ENCODE measurements at places on chromosomes 12 and 14. TPM values are rescaled to one million over a fixed set of nuclear protein-coding genes. Genes with fewer than 3 reads are reported as not detected.

DNA sequence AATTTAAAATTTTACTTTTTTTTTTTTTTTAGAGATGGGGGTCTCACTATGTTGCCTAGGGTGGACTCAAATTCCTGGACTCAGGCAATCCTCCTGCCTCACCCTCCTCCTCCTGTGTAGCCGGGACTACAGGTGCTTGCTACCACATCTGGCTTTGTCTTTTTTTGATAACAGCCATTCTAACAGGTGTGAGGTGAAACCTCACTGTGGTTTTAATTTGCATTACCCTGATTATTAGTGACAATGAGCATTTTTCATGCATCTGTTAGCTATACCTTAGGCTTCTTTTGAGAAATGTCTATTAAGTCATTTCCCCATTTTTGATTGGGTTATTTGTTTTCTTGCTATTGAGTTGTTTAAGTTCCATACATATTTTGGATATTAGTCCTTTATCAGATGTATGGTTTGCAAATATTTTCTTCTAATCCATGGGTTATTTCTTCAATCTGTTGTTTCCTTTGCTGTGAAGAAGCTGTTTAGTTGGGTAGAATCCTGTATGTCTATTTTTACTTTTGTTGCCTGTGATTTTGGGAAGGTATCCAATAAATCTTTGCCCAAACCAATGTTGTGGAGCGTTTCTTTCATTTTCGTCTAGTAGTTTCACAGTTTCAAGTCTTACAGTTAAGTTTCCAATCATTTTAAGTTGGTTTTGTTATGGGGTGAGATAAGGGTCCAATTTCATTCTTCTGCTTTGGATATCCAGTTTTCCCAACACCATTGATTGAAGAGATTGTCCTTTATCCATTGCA is 86.1 kb downstream of the MYF5 start:
- H3K27ac ChIP-seq = no peak overlapping the region
- H3K4me1 ChIP-seq = no peaks in the 10 kb centered on the region
- H3K36me3 ChIP-seq = no peaks in the 10 kb centered on the region

- no peak for DNase-seq
- no peak overlapping the region for H3K4me3 ChIP-seq
- H3K36me3 ChIP-seq = no peaks in the 10 kb centered on the region
- H3K4me1 ChIP-seq = no peaks in the 10 kb centered on the region
- H3K27ac ChIP-seq = no peak overlapping the region
Observed at GRCh38 chr14:71485833-71486232, 446.4 kb upstream of the RGS6 start.

- DNase-seq = no peak
- H3K27me3 ChIP-seq = no peaks in the 10 kb centered on the region
- H3K4me3 ChIP-seq = no peak overlapping the region
- H3K36me3 ChIP-seq = no peaks in the 10 kb centered on the region
Observed at GRCh38 chr12:73421832-73422231, 1115.8 kb upstream of the ATXN7L3B start.

DNA sequence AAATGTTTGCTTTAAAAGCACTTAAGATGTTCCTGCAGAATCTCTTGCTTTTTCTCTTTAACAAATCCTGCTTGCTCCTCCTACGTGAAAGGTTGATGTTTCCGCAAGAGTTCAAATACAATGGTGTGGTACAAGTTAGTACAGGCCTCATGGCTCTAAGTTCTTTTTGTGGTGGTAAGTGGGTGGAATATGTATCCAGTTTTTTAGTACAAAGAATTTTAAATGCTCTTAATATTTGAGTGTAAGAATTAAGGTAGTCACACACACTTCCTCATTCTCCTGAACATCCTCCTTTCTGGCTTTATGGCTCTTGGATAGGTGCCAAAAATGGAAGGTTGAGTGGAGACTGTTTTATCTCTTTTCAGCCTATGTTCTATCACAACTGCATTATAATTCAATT is 1.8 kb downstream of the OTOGL start:
- DNase-seq = no peak
- no peak overlapping the region for H3K27ac ChIP-seq
- H3K36me3 ChIP-seq = no peaks in the 10 kb centered on the region
- no peak overlapping the region for H3K4me3 ChIP-seq
- H3K27me3 ChIP-seq = no peaks in the 10 kb centered on the region

DNA sequence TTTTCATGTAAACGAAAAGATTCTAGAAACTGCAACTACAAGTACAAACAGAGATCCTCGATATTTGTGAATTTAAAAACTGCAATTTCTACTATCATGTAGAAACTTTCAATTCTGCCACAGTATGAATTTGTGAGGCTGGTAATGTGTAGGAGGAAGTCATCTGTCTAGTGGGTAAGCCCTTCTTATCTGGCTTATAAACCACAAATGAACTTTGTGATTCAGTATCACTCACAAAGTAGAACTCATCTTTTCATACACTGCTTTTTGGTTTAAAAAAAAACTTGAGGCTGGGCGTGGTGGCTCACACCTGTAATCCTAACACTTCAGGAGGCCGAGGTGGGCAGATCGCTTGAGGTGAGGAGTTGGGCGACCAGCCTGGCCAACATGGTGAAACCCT is 20.7 kb downstream of the GTF2A1 start:
- H3K27ac ChIP-seq = no peak overlapping the region
- H3K4me3 ChIP-seq = no peak overlapping the region
- H3K36me3 ChIP-seq = peaks cover 49% of the 10 kb centered on the region
- no peaks in the 10 kb centered on the region for H3K27me3 ChIP-seq
- H3K4me1 ChIP-seq = no peaks in the 10 kb centered on the region

GRCh38 chr14:21075719-21076437 is 5.8 kb downstream of the ARHGEF40 start:
- H3K27me3 ChIP-seq = no peaks in the 10 kb centered on the region
- H3K4me1 ChIP-seq = no peaks in the 10 kb centered on the region
- H3K36me3 ChIP-seq = peaks cover 13% of the 10 kb centered on the region
- no peak for DNase-seq
- no peak overlapping the region for H3K27ac ChIP-seq

- no peaks in the 10 kb centered on the region for H3K4me1 ChIP-seq
- DNase-seq = peak; percentile 42
- no peaks in the 10 kb centered on the region for H3K36me3 ChIP-seq
- no peak overlapping the region for H3K4me3 ChIP-seq
- H3K27ac ChIP-seq = no peak overlapping the region
Observed at GRCh38 chr14:50062438-50063085, 53.8 kb downstream of the VCPKMT start.

GRCh38 chr12:14975457-14975856 is 2.6 kb downstream of the PDE6H start:
- H3K4me1 ChIP-seq = no peaks in the 10 kb centered on the region
- no peak for DNase-seq
- no peak overlapping the region for H3K27ac ChIP-seq
- H3K27me3 ChIP-seq = no peaks in the 10 kb centered on the region
- H3K4me3 ChIP-seq = no peak overlapping the region

GRCh38 chr12:46374310-46374709 is 1.7 kb upstream of the SLC38A2 start:
- peaks cover 3% of the 10 kb centered on the region for H3K36me3 ChIP-seq
- no peaks in the 10 kb centered on the region for H3K27me3 ChIP-seq
- no peak overlapping the region for H3K27ac ChIP-seq
- DNase-seq = no peak
- no peak overlapping the region for H3K4me3 ChIP-seq
- H3K4me1 ChIP-seq = peaks cover 9% of the 10 kb centered on the region

DNA sequence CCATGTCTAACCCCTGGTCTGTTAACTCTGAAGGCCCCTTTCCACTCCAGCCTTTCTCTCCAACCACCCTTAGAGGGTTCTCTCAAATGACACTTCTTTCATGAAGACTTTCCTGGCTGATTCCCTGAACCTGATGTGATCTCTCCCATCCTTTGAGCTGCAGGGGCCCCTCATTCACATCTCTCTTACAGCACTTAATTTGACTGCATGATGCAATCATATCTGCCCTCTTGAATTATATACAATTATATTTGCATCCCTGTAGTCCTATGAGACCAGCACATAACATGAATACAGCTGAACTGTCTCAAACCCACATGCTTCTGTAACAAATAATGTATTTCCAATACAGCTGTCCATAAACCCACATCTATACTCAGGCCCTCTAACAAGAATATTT is 56.4 kb downstream of the PPP2R5E start:
- H3K27ac ChIP-seq = no peak overlapping the region
- no peak overlapping the region for H3K4me3 ChIP-seq
- no peak for DNase-seq
- H3K36me3 ChIP-seq = no peaks in the 10 kb centered on the region
- H3K4me1 ChIP-seq = no peaks in the 10 kb centered on the region
- no peaks in the 10 kb centered on the region for H3K27me3 ChIP-seq

GRCh38 chr12:123941624-123942237 is 30.9 kb downstream of the CCDC92 start:
- DNase-seq = no peak
- no peak overlapping the region for H3K27ac ChIP-seq
- no peaks in the 10 kb centered on the region for H3K4me1 ChIP-seq
- no peaks in the 10 kb centered on the region for H3K36me3 ChIP-seq
- no peak overlapping the region for H3K4me3 ChIP-seq
- no peaks in the 10 kb centered on the region for H3K27me3 ChIP-seq

DNA sequence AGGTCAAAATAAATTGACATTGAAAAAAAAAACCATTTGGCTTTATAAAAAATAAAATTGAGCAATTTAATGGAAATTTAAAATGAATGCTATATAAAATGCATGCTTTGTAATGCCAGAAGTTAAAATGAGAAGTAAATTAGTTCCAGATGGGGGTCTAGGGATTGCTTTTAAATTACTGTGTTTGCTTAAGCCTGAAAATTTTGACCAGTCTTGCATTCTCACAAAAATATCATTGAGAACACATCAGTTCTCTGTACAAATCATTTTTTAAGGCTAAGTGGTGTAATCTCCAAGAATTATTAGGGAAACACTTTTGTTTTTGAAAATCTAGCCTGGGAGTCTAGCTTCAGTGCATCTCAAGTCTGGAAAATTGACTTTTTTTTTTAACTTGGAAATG is 90.7 kb downstream of the RERG start:
- H3K4me3 ChIP-seq = no peak overlapping the region
- no peaks in the 10 kb centered on the region for H3K36me3 ChIP-seq
- H3K27ac ChIP-seq = no peak overlapping the region
- H3K27me3 ChIP-seq = no peaks in the 10 kb centered on the region

DNA sequence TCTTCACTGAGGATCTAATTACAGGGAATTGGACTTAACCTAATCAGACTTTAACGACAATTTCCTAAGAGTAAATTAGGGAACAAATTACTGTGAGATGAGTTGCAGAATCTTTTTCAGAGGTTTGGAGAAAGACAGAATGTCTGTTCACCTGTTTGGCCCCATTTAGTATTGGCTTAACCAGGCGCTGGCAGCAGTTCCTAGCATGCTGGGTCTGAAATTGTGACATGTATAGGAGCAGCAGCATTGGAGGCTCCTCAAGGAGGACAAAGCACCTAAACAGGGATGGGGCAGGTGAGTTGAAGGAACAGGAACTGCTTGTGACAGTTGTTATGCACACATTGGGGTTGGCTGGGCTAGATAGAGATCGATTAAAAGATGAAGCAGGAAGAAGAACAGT is 51.0 kb downstream of the KCNMB4 start:
- H3K27me3 ChIP-seq = no peaks in the 10 kb centered on the region
- no peaks in the 10 kb centered on the region for H3K36me3 ChIP-seq
- no peak overlapping the region for H3K27ac ChIP-seq
- no peak for DNase-seq

DNA sequence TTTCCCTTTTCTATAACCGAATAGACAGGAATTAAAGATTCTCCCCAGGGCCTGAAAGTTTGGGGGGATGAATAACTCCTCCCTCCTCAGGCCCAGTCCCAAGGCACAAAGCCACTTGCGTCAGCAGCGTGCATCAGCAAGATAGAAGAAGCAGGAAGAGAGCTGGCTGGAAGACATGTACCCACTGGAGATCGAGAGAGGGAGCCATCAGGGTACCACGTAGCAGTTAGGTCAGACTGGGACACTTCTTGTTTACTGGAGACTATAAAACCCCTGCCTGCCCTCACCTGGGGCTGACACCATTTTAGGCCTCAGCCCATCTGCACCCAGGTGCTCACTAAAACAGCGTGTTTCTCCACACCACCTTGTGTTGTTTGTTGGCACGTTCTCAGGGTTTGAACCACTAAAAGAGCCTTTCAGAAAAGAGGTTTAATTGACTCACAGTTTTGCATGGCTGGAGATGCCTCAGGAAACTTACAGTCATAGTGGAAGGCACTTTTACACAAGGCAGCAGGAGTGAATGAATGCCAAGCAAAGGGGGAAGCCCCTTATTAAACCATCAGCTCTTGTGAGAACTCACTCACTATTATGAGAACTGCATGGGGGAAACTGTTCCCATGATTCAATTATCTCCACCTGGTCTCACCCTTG is 93.2 kb downstream of the TMTC3 start:
- no peaks in the 10 kb centered on the region for H3K27me3 ChIP-seq
- no peak overlapping the region for H3K4me3 ChIP-seq
- no peak for DNase-seq
- no peak overlapping the region for H3K27ac ChIP-seq
- H3K36me3 ChIP-seq = no peaks in the 10 kb centered on the region

DNA sequence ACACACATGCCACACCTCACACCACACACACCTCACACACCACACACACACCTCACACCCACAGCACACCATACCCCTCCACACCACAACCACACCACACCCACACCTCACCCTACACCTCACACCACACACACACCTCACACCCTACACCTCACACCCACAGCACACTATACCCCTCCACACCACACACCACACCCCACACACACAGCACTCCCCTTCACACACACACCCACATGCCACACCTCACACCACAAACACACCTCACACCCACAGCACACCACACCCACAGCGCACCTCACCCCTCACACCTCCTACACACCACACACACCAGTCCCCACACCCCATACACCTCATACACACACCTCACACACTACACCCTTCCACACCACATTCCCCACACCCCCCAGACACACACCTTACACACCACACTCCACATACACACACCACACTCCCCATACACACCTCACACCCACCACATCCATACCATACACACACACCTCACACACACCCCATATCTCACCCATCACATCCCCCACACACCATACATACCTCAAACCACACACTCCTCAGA is 80.0 kb downstream of the ACTN1 start:
- no peak for DNase-seq
- H3K36me3 ChIP-seq = no peaks in the 10 kb centered on the region
- no peak overlapping the region for H3K27ac ChIP-seq
- no peak overlapping the region for H3K4me3 ChIP-seq
- no peaks in the 10 kb centered on the region for H3K27me3 ChIP-seq
- H3K4me1 ChIP-seq = no peaks in the 10 kb centered on the region

GRCh38 chr12:31584782-31585181 is 6.2 kb downstream of the DENND5B start:
- peaks cover 12% of the 10 kb centered on the region for H3K4me1 ChIP-seq
- no peak overlapping the region for H3K4me3 ChIP-seq
- no peaks in the 10 kb centered on the region for H3K36me3 ChIP-seq
- no peak overlapping the region for H3K27ac ChIP-seq
- H3K27me3 ChIP-seq = no peaks in the 10 kb centered on the region

The PTGDR gene
- 0.04 TPM for total RNA-seq

The ASIC1 gene
- 0.24 TPM for total RNA-seq

The RIPK3 gene
- 6.2 TPM for total RNA-seq

The ASPG gene
- total RNA-seq = 0.16 TPM

The SLC8A3 gene
- total RNA-seq = 0.46 TPM

The CLEC6A gene
- total RNA-seq = not detected

The ANKLE2 gene
- total RNA-seq = 31.2 TPM

Data from pancreas (tissue), 10 donors.